Esophagus squamous epithelium (tissue), 5 donors: ENCODE measurements at places on chromosomes 7 and 10. TPM values are rescaled to one million over a fixed set of nuclear protein-coding genes. Genes with fewer than 3 reads are reported as not detected.

GRCh38 chr7:10122551-10123100 is 851.0 kb upstream of the PHF14 start:
- no peaks in the 10 kb centered on the region for H3K4me1 ChIP-seq
- DNase-seq: no peak
- H3K4me3 ChIP-seq: no peak overlapping the region
- H3K36me3 ChIP-seq: no peaks in the 10 kb centered on the region

Gene JAKMIP3
- total RNA-seq: 0.13 TPM

Gene IQCE
- 4.5 TPM for total RNA-seq

DNA sequence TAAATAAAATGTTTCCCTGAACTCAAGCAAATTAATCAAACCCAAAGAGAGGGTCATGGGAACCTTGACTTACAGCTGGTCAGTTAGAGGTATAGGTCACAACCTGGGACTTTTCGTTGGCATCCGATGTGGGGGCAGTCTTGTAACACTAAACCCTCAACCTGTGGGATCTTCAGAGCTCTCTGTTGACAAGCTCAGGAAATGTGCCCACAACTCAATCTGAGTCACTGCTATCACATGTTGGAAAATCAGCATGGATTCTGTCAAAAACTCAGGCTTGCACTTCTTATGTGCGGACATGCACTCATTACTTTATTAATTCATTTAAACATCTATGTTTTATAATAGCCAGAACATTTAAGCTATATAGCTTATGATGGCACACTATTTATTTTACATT is 424.6 kb upstream of the SORCS1 start:
- no peak overlapping the region for H3K4me3 ChIP-seq
- DNase-seq: no peak
- H3K36me3 ChIP-seq: no peaks in the 10 kb centered on the region
- H3K4me1 ChIP-seq: no peaks in the 10 kb centered on the region
- no peaks in the 10 kb centered on the region for H3K27me3 ChIP-seq

Gene PON2
- total RNA-seq: 46.7 TPM
